ENCODE measurements at places on chromosomes 4 and X.

GRCh38 chr4:139556071-139556723 is at the start of gene SETD7:
SETD7 (minus strand) TSS chr4:139556219; CDS start chr4:139556137, 82 bp downstream.
- DNase-seq, result peak; percentile 2

DNA sequence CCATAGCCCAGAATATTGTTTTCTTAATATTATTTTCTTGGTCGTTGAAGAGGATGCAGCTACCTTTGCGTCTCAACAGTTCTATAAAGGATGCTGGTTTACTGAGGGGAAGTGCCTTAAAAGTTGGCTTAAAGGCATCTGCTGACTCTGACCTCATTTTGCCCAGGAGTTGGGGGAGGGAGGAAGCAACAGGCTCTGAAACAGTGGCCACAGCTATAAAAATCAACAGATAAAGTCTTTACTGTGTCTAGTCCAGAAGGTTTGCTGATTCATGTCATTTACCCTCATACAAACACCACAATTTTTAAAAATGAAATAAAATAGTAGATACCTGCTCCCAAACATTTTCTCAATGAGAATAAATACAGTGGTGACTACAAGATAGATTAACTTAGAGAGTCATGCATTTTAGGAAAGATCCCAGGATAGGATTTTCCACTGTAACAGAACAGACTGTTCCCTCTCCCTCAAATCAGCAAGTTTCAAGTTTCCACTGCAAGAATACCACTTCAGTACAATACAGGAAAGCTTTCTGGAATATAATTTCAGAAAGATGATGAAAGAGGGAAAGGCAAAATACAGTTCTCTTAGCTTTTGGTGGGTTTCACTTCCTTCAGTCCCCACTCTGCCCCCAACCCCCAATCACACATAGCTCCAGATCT is 1.9 kb downstream of the PHKA1 start:
- DNase-seq, result no peak

GRCh38 chr4:78612398-78613178 is 61.0 kb downstream of the ANXA3 start:
- no peak for DNase-seq

DNA sequence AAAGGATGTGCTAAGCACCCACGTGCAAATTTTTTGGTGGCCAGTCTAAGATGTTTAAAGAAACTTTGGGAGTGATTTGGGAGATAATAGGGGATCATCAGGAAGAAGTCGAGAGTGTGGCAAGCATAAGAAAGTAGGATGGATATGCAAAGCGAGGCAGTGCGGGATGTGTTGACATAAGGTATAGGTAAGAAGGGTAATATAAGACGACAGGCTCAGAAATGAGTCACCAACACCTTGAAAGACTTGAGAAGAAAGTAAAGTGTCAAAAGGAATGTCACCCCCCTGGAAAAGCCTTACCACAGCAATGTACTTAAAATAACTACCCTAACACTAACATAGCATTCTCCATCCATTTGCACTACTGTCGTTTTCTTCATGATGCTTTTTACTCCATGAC is 69.8 kb upstream of the BMP2K start:
- no peak for DNase-seq

GRCh38 chr4:93018243-93018642 is 714.5 kb downstream of the GRID2 start:
- DNase-seq, result no peak

GRCh38 chr4:26566133-26566532 is 17.8 kb upstream of the TBC1D19 start:
- no peak for DNase-seq

- no peak for DNase-seq
Observed at GRCh38 chr4:111689731-111690130, 455.5 kb upstream of the FAM241A start.

DNA sequence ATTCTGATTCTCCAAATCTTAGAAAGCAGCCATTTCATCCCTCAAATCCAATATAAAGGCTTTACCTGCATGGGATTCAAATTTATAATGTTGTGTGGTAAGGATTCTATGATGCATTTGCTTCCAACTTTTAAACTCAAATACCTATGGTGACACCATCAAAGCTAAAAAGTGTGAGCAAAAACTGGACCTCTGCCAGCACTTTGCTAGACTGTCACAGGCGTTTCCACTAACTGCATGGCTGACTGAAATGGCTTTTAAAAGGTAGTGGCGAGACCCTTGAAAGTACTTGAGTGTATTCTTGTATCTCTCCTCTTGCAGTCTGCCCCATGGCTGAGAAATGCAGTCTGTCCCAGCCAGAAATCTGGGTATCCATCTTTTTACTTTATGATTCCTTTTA is 169.4 kb downstream of the AMELX start:
- no peak for DNase-seq

GRCh38 chr4:56757821-56758411 is 63.6 kb downstream of the SPINK2 start:
- DNase-seq, result peak; percentile 41

DNA sequence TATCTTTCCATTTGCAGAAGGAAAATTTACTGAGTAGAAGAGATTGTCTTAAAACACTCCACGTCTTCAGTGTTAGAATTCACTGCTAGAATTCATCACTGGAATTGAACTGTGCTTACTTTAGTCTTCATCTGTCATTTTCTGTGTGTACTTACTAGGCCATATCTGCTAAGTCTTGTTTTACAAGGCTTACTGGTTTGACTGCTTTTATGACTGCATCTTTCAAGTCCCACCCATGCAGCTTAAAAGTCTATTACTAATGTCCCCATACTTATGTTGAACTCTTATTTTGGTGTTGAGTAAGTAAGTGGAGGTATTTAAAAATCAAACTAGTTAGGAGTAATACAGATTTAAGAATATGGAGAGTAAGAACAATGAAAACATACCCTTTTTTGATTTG is 14.6 kb downstream of the CLCN3 start:
- DNase-seq, result no peak

DNA sequence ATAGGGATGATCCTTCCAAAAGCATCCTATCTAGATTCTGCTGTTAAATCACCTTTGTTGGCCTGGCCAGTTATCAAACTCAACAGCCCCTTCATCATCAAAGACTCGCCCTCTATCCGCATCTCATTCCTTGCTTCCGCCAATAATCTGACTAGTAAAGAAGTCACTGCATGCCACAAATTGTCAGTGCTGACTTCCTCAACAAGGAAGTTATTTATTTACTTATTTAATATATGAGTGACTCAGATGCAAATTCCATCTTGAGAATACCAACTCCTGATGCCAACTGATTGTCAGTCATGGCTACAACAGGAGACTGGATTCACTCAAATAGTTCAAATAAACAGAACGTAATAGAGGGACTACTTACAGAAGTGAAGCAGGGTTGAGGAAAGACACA is 283.8 kb downstream of the TRIML1 start:
- no peak for DNase-seq

DNA sequence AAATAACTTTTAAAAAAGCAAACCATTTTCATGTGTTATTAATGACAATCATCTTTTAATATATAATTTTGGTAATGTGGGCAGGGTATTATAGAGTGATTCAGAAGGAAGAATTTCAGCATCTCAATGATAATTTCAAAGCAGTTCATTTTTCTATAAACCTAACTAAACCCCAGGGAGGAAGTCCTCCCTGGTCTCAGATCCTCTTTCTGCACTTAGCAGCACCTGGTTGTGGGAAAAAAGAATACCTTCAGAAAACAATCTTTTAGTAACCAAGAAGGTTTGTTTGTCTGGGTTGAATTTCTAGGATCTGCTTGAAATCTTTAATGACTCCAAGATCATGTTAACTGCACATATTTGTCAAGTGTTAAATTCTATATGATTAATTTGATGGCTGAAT is 29.9 kb downstream of the DKK2 start:
- DNase-seq, result no peak

DNA sequence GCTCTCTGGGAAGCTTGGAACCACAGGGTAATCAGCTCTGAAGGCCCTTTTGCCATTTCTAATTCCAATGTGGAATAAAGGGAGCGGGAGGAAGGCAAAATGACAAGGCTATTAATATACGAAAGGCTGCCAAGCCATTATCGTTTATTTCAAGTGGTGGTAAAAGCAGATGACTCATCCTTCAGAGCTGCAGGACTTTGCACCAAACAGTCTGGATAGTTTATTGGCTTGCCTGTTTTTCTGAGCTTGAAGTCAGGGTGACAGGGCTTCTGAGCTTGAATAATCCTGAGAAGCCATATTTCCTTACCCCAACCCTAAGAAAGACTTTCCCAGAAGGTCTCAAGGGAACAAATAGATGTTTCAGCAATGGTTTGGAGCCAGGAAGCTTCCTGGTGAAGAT is 7.7 kb upstream of the GABRE start:
- no peak for DNase-seq

- DNase-seq, result no peak
Observed at GRCh38 chrX:70480660-70481018, 36.0 kb downstream of the DLG3 start.

DNA sequence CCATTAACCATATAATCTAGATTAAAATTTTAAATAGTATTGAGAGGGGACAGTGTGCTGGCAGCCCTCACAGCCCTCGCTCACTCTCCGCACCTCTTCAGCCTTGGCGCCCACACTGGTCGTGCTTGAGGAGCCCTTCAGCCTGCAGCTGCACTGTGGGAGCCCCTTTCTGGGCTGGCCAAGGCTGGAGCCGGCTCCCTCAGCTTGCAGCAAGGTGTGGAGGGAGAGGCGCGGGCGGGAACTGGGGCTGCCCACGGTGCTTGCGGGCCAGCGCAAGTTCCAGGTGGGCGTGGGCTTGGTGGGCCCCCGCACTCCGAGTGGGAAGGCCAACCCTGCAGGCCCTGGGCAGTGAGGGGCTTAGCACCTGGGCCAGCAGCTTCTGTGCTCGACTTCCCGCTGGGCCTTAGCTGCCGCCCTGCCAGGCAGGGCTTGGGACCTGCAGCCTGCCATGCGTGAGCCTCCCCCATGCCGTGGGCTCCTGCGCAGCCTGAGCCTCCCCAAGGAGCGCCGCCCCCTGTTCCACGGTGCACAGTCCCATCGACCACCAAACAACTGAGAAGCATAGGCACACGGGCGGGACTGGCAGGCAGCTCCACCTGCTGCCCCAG is 32.8 kb upstream of the CFAP299 start:
- no peak for DNase-seq

- DNase-seq, result no peak
Observed at GRCh38 chr4:28702571-28702970, 1841.9 kb downstream of the STIM2 start.

- no peak for DNase-seq
Observed at GRCh38 chr4:1612278-1613098, 71.6 kb downstream of the FAM53A start.

DNA sequence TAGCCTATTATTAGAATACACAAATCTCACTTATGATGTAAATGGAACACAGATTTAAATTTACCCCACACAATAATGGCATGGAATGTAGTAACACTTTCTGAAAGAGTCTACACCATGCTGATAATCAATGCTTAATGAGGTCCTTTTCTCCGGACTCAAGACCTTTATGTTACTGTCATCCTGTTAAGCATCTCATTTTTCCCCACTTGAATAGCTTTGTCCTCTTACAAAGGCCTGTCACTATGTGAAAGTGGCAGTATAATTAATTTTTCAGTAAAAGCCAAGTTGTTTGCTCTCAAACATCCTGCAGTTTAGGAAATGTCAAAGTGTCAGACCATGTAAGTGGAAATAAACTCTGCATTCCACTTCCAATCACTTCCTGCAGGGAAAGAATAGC is 96.4 kb downstream of the GPC3 start:
- no peak for DNase-seq
